NCI-H774 (cell line): ENCODE measurements at places on chromosomes 3 and 15.

DNA sequence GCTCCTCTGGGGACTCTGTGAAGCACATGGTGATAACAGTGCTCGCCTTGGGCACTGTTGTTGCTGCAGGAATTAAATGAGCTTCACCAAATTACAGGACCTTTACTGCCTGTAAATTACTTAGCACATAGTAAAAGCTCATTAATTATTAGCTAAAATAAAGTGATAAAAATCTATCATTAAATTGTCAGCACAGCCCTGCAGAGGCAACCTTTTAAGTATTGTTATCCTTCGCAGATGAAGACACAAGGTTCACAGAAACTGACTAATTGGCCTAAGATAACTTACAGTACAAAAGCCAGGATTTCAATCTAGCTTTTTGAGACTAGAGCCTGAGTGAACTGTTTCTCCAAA, 96.0 kb downstream of the ST6GAL1 start:
- DNase-seq: no peak

DNA sequence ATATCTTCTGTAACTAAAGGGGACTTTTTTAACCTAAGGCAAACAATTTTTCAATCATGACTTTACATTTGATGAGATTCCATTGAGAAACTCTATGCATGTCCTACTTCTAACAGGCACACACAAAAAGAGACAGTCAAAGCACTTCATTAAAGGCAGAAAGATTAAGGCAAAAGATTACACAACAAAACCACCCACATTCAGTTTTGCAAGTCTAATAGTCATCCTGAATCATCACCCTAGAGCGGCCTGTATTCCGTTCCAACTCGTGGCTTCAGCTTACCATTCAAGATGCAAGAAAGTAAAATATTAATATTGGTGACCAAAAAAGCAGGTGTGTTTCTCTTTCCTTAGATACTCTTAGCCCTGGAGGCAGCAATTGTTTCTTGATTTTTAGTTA, 205.9 kb downstream of the P3H2 start:
- DNase-seq: no peak

DNA sequence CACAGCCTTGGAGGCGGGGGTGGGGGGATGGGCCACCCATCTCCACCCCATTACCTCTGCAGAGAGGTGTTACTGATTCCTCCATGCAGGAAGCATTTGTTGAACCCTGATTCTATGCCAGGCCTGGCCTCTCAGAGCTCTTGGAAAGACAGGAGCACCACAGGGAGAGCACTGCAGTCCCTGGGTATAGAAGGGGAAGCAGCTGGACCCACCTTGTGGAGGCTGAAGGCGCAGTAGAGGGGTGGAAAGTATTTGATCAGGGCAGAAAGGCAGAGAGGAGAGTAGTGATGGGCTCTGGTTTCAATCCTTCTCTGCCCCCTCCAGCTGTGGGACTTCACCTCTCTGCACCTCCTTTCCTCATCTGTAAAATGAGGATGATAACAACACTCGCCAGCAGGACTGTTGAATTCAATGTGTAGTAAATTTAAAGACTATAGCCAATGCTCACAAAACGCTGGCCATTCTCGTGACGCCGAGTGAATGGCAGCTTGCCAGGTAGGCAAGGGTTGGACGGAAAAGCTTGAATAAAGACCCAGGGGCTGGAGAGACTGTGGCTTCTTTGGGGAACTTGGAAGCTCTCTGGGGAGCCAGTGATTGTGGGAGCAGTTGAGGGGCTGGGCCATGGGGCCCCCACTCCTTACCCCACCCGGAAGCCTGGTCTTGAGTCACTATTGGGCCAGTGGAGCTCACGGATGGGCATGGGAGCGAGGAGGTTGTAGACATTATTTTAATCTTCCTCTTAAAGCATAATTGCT, 8.0 kb upstream of the CCDC33 start:
- no peak for DNase-seq

DNA sequence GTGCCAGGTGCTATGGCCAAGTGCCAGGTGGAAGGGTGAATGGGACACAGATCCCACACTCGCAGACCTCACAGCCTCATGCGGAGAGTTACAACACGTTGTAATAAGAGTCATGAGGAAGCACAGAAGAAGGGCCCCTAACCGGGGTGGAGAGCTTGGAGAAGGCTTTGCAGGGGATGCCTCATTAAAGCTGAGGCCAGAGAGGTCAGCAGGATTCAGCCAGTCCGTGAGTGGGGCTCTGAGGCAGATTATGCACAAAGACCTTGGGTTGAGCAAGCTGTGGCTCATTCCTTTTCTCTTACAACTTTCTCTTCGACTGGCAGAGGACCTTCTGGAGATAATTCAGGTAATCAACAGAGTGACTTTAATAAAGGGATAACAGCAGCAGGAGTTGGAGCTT, 65.3 kb upstream of the SNRK start:
- no peak for DNase-seq

DNA sequence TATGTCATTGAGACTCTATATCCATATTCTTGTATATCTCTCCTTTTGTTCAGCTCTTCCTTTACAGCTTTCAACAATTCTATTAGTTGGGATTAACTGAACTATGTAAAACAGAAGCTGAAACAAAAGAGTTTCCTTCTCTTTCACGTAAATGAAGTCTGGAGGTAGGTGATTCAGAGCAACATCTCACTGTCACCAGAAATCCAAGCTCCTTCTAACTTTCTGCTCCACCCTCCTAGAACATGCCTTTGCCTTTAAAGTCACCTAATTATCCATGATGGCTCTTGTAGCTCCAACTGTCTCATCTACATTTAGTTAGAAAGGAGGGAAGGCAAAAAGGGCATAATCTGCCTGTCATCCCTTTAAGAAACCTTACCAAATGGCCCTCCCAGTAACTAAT, 458.2 kb upstream of the MDFIC2 start:
- DNase-seq: no peak

DNA sequence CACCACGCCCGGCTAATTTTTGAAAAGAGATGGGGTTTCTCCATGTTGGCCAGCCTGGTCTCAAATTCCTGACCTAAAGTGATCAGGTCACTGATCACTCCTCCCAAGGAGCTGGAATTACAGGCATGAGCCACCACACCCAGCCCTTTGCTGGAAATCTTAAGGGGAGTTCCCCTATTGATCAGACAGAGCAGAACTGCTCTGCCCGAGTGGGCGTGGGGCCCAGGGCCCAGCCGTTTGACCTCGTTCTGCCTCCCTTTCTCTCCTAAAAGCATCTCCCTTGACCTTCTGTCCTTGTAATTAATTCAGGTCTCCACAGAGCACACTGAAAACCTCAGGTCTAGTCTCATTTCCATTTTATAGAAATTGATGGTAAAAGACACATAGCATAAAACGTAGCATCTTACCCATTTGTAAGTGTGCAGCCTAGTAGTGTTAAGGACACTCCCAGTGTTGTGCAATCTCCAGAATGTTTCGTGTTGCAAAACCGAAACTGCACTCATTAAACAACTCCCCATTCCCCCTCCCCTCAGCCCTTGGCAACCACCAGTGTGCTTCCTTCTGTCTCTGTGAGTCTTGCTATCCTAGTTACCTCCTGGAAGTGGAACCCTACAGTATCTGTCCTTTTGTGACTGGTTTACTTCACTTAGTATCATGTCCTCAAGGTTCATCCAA, 89.3 kb downstream of the SLCO3A1 start:
- peak; percentile 47 for DNase-seq
